Activated CD4-positive, CD25-positive, alpha-beta regulatory T cell (primary cell): ENCODE measurements at places on chromosomes 12 and 14.

GRCh38 chr12:66152732-66153131 is 17.1 kb downstream of the TMBIM4 start:
- no peak for DNase-seq

- DNase-seq = no peak
Measured at GRCh38 chr14:60278350-60278749, 29.3 kb downstream of the PPM1A start.

- no peak for DNase-seq
Measured at GRCh38 chr14:40757376-40757950, 849.2 kb upstream of the LRFN5 start.

DNA sequence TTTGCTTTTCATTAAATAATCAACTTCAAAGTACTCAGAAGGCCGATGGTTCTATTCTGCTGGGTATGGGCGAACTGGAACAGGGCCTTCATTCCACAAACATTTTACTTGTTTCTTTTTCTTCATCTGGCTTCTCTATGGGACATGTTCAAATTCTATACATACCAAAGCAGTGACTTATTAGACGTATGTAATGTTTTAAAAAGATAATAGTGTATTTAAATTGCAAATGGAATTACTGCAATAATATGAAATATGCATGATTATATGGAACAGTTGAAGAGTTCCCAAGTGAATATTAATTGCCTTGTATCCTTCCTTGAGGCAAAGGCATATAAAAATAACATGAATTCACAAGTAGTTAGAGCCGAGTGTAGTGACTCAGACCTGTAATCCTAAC is 75.5 kb downstream of the FAR2 start:
- no peak for DNase-seq

DNA sequence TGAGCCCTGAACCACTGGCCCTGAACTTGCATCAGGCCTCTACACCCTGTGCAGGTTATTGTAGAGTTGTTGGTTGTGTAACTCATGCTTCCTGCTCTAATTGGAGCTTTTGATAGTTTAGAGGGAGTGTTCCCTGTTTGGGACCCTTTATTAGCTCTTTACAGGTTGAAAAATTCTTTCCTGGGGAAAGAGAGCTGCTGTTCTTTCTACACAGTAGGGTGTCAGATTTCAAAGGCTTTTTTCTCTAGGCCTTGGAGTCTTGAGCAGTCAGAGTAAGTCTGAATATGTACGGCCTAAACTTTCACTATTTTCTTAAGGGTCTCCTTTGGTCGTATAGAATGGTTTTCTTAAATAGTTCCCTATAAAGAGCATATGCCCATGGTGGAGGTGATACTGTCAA is 60.8 kb upstream of the NEDD1 start:
- DNase-seq = no peak

GRCh38 chr14:36113341-36113740 is 63.2 kb downstream of the PTCSC3 start:
- DNase-seq = no peak

DNA sequence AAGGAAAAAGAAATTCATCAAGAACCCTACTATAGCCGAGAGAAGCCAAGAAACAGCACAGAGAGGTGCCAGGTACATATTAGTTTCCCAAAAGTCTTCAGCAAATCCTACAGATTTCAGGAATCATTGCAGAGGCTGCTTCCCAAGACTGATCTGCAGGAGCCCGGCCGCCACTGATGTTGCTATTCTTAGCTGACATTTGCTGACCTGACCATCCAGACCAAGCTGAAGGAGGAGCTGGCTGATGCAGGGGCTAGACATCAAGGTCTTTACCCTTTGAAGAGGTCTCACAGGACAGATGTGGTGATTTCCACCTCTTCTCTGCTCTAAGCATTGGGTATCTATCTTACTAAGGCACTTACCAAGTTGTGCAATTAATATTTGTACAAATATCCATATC is 444.8 kb upstream of the SOX5 start:
- no peak for DNase-seq

- DNase-seq = no peak
Measured at GRCh38 chr14:89603938-89604480, 187.0 kb upstream of the FOXN3 start.

DNA sequence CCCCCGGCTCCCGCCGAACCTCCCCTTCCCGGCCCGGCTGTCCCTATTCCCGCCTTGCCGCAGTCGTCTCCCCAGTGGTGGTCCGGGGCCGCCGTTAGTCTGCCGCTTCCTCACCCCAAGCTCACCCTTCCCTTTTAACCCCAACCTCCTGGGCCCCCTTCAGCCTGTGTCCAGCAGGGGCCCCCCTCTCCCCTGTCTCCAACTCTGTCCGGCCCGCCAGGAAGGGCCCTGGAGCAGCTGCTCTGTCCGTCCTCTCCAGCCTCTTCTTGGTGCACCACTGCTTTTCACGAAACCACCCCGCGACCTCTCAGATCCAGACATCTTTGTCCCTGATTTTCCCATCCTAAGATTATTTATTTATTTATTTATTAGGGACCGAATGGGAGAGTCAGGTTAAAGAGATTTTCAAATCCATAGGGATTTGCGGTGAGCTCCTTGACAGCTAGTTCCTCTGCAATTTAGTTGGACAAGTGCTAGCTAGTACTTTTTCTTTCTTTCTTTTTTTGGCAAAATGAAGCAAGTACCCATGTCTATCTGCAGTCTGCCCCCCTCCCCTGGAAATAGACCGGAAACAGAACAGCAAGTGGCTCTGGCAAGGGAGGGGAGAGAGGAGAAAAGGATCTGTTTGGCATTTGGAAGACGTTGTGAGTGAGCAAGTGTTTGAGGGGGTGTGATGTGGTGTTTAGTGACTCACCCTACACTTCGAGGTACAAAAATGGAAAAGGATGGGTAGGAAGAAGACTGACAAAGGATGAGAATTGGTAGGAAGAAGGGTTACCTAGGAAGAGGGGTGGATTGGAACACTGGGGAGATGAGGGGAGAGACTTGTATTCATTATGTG is 632 bp downstream of the UBR7 start:
- DNase-seq = no peak

DNA sequence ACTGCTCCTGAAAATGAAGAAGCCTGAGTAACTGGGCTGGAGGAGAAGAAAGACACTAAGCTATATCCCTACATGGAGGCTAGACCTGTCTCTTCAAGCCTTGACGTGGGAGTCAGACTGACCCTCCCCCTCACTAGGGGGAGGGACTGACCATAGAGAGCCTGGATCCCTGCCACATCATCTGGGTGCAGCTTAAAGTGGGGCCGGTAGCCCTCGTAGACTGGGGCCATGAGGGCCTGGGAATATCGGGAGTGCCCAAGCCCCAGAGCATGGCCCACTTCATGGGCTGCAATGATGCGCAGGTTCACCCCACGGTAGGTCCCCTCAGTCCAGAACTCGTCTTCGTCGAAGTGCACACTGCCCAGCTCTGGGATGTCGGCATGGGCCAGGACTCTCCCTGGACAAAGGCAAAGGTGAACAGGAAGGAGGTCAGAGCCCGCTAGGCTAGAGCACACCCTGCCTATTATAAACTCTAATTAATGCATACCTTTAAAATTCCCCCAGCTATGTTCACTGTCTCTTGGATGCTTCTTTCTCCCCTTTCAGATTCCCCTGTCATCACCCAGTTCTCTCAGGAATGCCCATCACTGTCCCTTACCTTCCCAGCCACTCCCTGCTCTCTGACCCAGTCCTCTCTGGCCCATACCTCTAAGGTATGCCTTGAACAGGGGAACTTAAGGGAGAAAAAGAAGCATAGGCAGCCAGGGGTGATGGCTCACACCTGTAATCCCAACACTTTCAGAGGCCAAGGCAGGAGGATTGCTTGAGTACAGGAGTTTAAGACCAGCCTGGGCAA is 3.2 kb downstream of the MMP19 start:
- DNase-seq = no peak

DNA sequence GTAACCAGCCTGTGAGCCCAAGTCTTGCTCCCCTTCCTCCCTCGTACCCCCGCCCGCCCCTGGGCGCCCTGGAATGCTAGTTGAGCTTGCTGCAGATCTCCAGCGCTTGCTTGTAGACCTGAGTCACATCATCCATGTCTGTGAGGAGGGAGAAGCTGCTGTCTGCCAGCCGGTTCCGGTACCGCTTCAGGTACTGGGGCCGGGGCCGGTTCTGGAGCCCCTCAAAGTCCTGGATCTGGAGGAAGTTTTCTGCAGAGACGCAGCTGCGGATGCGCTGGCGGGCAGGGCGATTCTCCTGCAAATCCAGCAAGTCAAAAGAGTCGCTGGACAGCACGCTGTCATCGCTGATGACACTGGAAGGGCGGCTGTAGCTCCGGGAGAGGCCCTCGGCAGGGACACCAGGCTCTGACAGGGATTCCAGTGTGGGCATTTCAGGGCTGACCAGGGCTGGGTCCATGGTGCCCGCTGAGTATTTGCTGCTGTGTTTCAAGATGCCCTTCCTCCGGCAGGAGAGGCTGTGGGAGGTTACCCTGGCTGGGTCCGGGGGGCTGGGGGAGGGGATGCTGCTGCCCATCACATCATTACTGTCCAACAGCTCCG is 71.9 kb downstream of the NUAK1 start:
- no peak for DNase-seq

DNA sequence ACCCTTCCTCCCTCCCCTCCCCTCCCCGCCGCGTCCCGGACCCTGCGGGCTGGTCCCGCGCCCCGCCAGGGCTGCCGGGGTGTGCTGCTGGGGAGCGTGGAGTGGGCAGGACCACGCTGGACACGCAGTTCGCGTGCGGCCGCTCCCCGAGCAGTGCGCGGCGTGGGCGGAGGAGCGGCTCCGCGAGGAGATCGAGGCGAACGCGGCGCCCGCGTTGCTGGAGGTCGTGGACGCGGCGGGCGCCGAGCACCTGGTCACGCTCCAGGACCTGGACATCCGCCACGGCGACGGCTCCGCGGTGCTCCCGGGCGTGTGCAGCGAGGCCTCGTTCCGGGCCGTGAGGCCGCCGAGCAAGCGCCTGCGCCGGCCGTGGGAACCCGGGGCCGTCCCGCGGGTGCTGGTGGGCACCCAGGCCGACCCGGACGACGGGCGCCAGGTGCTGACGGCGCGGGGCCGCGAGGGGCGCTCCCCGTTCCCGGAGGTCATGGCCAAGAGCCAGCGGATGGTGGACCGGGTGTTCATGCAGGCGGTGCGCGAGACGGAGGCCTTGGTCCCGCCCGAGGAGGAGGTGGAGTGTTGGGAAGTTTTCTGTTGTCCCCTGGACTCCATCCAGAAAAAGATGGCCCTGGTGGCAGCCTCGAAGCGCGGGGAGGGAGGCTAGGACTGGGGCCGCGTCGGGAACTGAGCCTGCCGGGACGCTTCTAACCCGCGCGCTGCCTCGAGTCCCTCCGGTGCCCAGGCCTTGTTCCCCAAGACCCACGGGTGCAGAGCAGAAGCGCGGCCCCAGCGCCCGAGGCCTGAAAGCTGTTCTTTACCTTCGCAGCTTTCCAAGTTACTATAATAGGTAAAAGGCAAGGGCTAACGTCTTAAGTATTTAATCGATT is 54.7 kb upstream of the EIF5 start:
- no peak for DNase-seq

- DNase-seq = no peak
Measured at GRCh38 chr14:73452341-73453186, 5.8 kb downstream of the NUMB start.

- no peak for DNase-seq
Measured at GRCh38 chr14:105343194-105343593, 28.6 kb downstream of the PACS2 start.

DNA sequence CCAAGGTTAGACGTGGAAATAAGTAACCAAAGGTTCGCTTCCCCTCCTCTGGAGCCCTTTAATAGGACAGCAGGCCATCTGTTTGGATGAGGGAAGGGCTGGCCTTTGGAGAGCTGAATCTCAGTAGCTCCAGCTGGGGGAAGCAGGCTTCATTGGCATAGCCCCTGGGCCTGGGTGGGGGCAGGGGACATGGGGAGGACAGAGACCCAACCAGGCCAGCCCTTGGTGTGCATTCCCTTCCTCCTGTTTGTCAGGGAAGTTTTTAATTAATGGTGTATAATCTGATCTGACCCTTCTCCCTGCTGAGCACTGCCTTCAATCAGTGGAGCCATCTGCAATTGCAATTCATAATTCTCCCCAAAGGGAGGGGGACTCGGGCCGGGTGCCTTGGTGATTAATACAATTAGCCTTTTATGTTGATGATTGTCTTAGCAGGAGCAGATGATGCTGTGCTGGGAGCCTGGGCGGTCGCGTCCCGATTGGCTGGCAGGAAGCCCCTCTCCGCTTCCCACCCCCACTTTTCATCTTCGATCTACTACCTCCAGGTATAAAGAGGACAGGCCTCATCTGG is 6.4 kb downstream of the AQP6 start:
- no peak for DNase-seq

GRCh38 chr12:80598004-80598606 is 109.3 kb upstream of the MYF6 start:
- DNase-seq = no peak

DNA sequence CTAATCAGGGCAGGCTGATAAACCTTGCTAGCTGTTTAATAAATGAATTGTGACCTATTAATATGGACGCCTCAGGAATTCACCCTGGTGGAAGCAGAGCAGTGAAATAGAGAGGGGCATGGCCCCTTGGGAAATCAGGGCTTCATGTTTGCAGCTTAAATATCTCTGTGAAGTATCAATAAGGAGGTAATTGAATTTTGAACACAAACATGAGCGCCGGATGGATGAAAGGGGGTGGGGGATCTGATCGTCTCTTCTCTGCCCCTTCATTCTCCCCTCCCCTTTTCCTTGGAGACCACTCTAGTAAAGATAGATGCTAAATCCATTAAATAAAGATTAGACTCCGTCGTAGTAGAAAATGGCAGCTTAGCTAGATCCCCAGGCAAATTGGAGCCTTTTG is 70.5 kb downstream of the LIN52 start:
- DNase-seq = no peak

GRCh38 chr12:89524541-89525304 is at the start of gene GALNT4:
Gene GALNT4 (minus strand): TSS chr12:89524796. CDS start chr12:89524549, 247 bp downstream.
- DNase-seq = peak; percentile 57

DNA sequence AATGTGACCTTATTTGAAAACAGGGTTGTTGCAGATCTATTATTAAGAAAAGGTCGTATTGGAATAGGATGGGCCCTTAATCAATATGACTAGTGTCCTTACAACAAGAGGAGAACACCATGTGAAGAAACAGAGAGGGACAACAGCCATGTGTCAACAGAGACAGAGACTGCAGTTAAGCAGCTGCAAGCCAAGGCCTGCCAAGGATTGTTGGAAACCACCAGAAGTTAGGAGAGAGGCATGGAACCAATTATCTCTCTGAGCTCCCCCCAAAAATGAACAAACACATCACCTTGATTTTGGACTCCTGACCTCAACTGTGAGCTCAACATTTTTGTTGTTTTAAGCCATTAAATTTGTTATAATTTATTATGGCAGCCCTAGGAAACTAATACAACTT is 214.6 kb upstream of the PRKD1 start:
- no peak for DNase-seq

- no peak for DNase-seq
Measured at GRCh38 chr14:87158283-87158682, 834.7 kb downstream of the GALC start.

- no peak for DNase-seq
Measured at GRCh38 chr14:56812364-56813141, 2.3 kb upstream of the OTX2 start.

DNA sequence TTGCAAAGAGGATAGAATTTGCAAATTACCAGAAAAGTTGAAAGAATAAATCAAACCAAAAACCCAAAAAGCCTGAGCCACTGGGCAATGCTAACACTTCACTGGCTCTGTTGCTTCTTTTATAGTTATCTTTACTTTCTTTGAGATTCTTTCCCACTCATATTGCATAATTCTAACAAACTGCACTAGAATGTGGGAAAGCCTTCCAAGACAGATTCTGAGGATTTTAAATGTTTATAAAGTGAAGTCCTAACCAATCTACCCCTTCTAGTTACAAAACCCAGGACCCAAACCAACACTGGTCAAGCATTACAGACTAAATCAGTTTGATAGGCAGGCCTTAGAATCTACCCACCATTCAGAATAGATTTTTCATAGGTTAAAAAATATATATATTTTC is 150.9 kb downstream of the MED13L start:
- no peak for DNase-seq
